Smooth muscle cell of the coronary artery (primary cell): ENCODE measurements at places on chromosomes 3 and 15. TPM values are rescaled to one million over a fixed set of nuclear protein-coding genes. Genes with fewer than 3 reads are reported as not detected.

OR5K2 gene
- not detected in 2 replicates for total RNA-seq

MYLK gene
- 85.2 and 276 TPM in 2 replicates for total RNA-seq

SHF gene
- total RNA-seq, result 1.3 and 1.7 TPM in 2 replicates

EOMES gene
- not detected in 2 replicates for total RNA-seq

TTC21A gene
- 2.0 and 2.7 TPM in 2 replicates for total RNA-seq

SLC9A9 gene
- total RNA-seq, result 1.8 and 26.1 TPM in 2 replicates

TMOD2 gene
- total RNA-seq, result 1.8 and 3.7 TPM in 2 replicates

FBN1 gene
- total RNA-seq, result 1,221 and 1,470 TPM in 2 replicates

ABHD17C gene
- total RNA-seq, result 7.7 and 10.3 TPM in 2 replicates

PLA2G4E gene
- total RNA-seq, result not detected in 2 replicates

DNASE1L3 gene
- 0.12 TPM in 1 of 2 replicates, not detected in the other for total RNA-seq

SLC28A2 gene
- total RNA-seq, result not detected in 2 replicates

GOLGA6D gene
- total RNA-seq, result not detected in 2 replicates

CPOX gene
- 14.7 and 18.7 TPM in 2 replicates for total RNA-seq

DLG1 gene
- total RNA-seq, result 30.2 and 53.3 TPM in 2 replicates

EFHB gene
- total RNA-seq, result 0.23 and 1.9 TPM in 2 replicates

AGBL1 gene
- total RNA-seq, result not detected in 2 replicates

SLC6A1 gene
- under 0.01 TPM in 1 of 2 replicates, not detected in the other for total RNA-seq

TNIK gene
- total RNA-seq, result 23.2 and 27.4 TPM in 2 replicates

NKTR gene
- 26.0 and 36.5 TPM in 2 replicates for total RNA-seq

ISLR gene
- total RNA-seq, result 44.8 and 87.3 TPM in 2 replicates
